NCI-H1436 (cell line): ENCODE measurements at places on chromosomes 1 and 21.

- DNase-seq, result no peak
These were observed 182.0 kb downstream of the DYRK1A start for GRCh38 chr21:37548521-37548981.

GRCh38 chr21:34343347-34343746, 20.5 kb upstream of the KCNE2 start:
- DNase-seq, result no peak

DNA sequence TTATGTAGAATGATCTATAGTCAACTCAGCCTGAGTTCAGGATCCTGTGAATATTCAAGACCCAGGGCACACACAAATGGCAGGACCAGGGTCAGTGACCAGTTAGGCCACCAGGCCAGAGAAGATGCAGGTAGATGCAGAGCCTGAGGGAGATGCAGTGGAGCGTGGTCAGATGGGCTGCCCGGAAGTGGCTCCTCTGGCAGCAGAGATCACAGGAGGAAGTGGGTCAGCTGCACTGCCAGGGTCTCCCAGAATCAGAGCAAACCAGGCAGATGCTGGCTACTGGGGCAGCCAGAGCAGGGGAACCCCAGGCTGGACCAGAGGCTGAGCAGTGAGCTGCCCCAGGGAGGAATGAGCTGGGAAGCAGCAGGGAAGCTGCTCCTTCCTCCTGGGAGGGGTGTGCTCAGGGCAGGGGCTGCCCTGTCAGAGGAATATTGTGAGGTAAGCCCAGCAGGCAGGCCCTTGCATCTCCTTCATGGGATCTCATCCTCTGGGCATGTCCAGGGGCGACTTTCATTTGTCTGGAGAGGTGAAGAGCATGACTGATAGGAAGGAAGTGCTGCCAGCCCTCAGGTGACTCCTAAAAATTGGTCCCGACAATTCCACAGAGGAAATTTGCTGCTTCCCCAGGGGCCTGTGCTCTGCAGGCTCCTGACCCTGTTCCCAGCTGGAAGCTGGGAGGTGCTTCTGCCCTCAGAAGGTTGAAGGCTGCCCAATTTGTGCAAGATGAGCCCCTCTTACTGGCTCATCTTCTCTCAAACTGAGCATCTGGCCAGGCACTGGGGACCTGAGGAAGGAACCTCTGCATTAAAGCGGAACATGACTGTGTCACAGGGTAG, 49.3 kb downstream of the STUM start:
- DNase-seq, result no peak

- peak; percentile 77 for DNase-seq
These were observed 133.7 kb downstream of the CAPN8 start for GRCh38 chr1:223531742-223532341.
